ENCODE measurements at places on chromosomes 7 and 10.

- DNase-seq: no peak
These were observed 12.1 kb upstream of the PYROXD2 start for GRCh38 chr10:98427011-98427515.

- DNase-seq: no peak
These were observed 44.9 kb downstream of the BEND7 start for GRCh38 chr10:13483951-13484350.

GRCh38 chr10:30057894-30058556, 1.4 kb downstream of the JCAD start:
- no peak for DNase-seq

- no peak for DNase-seq
These were observed 82.7 kb downstream of the RPS24 start for GRCh38 chr10:78116361-78116760.

GRCh38 chr10:96681524-96681923, 38.8 kb downstream of the PIK3AP1 start:
- no peak for DNase-seq

GRCh38 chr10:119644205-119644814, 6.9 kb upstream of the BAG3 start:
- no peak for DNase-seq

DNA sequence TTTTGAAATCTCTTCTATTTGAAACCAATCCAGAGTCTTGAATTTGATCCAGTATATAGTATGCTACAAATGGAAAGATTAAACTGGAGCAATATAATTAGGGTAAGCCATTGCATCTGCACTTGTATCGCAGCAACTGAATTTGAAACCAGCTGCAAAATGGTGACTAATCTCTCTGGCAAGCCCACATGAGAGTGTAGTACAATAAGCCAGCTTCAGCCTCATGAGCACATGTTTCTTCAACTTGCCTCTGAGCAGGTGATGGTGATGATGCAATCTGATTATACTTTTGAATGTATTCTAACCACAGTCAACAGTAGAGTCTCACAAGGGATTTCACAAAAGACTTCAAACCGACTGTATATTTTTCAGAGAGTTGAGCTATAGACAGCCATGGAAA, 829 bp upstream of the RPA3 start:
- DNase-seq: peak; percentile 93

DNA sequence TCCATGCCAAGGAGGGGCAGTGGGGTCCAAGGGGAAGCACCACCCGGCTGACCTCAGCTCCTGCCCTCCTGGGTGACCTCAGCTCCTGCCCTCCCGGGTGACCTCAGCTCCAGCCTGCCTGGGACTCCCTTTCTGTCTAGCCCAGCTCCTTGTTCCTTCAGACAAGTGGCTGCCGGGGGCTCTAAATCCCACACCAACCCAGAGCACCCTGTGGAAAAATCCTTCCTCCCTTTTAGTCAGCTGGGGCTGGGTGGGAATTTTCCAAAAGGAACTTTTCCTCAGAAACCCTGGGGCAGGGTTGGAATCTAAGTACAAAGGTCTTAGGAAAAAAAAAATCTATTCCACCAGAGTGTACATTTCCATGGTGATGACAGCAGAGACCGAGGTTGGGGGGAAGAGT, 36.3 kb downstream of the AKR1B1 start:
- no peak for DNase-seq

DNA sequence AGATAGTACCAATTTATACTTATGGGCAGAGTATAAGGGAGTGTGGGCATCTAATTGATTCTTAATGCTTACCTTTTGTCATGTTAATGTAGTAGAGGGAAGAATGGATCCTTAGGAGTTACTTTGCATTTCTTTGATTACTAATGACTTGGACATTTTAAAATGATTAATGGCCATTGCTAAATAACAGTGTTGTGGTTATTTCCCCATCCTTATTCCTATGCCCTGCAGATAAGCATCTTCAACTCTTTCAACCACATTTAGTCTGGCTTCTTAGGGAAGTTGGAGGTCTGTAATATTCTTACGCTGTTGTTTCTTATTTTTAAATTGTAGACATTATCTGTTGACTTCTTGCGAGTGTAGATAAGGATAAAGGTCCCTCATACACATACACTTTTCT, 37.2 kb downstream of the KAT6B start:
- peak; percentile 27 for DNase-seq

DNA sequence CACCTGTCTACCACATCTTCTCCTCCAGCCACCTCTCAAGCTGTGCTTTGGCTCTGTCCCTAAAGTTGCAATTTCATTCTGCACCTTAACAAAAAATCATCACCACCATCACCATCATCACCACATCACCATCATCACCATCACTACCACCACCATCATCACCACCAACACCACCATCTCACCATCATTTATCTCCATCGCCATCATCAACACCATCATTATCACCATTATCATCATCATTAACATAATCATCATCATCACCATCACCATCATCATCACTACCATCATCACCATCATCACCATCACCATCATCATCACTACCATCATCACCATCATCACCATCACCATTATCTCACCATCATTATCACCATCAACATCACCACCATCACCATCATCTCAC, 245.4 kb downstream of the GRID1 start:
- DNase-seq: no peak

GRCh38 chr10:5656737-5657579, 9.4 kb downstream of the ASB13 start:
- no peak for DNase-seq

DNA sequence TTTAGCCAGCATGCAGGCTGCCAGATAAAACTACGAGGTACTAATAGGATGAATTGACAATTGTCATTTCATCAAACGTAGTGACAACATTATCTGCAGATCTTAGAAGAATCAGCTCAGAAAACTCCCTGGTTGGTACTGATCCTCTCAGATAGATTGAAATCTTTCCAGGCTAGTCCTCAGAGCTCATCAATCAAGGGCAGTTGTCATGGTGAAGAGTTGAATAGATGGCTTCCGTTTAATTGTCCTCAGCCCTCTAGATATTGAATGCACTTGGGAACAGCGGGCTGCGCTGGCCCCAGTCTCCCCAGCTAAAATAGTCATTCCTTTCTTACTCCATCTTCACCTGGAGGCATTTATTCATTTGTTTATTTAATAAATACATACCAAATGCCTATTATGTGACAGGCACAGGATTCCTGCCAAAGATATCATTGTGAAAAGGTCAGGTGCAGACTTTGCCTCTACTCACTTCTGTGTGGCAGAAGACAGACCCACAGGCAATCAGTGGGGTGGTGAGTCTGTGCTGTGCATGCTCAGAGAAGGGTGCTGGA, 1081.6 kb downstream of the TYW1 start:
- no peak for DNase-seq

DNA sequence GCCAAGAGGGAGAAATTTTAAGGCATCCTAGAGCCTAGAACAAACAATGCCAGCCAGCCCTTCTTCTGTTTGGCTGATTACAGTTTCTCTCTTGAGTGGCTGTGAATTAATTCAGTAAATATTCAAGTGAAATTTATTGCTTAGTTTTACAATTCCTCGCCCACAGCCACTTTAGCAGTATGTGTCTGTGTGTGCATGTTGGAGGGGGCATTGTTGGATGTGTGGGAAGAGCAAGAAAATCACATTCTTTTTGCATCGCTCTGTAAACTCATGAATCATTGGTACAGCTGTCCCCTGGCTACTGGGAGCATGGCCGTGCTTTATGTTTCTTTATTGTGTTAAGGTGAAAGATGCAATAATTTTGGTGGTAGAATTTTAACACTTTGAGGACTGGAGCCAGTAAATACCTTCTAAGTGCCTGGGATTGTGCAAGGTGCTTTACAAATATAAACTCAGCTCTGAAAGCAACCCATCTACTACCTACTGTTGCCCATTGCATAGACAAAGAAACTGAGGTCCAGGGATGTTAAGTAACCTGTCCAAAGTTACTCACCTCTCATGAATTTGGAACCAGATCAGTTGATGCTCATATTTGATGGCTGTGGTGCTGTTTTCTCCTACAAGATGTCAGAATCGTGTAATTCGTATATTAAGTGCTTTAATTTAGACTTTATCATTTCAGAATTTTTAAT, 89.9 kb upstream of the BTBD16 start:
- DNase-seq: peak; percentile 58

GRCh38 chr7:135757719-135758411, 9.3 kb upstream of the FAM180A start:
- DNase-seq: peak; percentile 91

DNA sequence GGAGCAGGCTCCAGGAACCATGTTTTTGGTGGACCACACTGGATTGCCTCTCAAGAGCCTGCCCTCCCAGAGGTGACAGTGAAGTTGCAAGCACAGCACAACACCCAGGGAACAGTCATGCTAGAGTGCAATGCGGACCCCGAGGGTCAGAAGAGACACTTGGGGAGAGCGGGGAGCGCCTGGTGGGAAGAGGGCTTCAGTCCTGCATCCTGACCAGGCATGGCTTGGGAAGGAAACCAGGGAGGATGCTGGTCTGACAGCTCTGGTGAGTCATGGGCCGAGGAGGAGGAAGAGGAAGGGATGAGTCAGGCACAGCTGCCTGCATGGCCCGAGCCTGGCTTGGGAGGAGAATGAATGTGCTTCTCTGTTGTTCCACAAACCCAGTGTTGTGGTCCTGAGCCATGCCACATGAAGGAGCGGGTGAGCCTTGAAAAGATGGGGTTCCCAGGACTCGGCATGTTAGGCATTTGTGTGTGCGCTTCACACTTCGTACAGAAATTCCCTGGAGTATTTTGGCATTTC, 29.5 kb upstream of the ANKRD2 start:
- DNase-seq: peak; percentile 97
